ENCODE measurements at places on chromosomes 12 and 14.

DNA sequence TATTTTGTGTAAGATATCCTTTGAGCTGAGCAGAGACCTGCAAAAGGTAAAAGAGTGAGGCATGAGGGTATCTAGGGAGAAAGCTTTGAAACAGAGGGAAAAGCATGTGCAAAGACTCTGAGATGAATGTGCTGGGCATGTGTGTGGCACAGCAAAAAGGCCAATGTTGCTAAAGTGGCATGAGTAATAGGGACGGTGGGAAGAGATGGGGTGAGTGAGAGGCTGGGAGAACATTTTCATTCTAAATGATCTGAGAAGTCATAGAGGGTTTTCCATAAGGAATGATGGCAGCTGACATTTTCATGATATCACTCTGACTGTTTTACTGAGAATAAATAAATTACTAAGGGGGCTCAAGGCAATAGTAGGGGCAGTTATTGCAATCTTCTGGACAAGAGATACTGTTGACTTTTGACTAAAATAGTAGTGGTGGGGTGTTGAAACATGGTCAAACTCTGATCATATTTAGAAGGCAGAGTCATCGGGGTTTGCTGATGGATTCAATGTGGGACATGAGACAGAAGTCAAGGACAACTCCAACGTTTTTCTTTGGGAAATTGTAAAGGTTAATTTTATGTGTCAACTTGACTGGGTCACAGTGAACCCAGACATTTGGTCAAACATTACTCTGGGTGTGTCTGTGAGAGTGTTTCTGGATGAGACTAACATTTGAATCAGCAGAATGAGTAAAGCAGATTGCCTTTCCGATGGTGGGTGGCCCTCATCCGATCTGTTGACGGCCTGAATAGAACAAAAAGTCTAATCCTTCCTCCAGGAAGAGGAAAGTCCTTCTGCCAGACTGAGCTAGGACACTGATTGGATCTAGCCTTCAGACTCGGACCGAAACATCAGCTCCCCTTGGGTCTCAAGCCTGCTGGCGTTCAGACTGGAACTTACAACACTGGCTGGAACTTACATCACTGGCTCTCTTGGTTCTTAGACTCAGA, 193.9 kb upstream of the PLXNC1 start:
- DNase-seq: no peak

DNA sequence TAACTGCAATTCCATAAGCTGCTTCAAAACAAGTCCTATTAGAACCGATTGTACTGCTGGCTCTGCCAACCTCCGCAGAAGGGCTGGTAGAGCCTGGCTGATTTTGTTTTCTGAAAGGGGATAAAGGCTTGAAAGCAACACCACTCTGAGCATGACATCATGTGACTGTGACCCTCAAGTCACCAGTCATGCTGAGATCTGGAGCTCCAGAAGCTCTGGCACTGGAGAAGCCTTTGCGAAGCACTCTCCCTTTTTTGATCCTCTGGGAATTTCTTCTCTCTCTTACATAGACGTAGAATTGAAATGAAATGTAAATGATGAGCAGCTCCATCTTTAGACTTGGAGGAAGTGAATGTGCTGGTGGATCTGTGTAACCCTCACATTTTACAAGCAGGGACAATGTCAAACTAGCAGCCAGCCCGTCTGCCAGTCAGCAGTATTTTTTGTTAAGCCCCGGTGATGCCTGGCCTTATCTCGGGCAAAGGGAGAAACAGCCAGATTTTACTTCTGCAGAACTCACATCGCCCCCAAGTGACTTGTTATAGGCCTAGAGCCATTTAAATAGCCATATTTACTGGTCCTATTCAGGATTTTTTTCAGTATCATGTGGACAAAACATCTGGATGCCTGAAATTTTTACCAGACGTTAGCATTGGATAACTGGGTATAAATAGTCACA, 112.1 kb upstream of the NPAS3 start:
- DNase-seq: no peak

DNA sequence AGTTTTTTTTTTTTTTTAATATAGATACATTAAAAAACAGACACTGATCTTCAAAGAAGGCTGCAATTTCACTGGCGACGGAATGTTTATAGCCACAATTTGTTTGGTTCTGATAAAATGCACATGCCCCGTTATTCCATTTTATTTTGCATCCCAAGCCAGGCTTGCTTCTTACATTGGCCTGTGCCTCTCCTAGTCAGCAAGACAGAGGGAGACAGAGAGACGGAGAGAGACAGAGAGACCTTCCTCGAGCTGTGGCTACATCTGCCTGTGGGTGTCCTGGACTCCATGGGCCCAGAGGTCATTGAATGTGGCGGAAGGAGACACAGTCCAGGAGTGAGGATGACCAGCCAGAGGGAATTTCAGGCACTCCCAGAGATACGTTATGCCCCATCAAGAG, 926.6 kb downstream of the VRK1 start:
- DNase-seq: no peak

DNA sequence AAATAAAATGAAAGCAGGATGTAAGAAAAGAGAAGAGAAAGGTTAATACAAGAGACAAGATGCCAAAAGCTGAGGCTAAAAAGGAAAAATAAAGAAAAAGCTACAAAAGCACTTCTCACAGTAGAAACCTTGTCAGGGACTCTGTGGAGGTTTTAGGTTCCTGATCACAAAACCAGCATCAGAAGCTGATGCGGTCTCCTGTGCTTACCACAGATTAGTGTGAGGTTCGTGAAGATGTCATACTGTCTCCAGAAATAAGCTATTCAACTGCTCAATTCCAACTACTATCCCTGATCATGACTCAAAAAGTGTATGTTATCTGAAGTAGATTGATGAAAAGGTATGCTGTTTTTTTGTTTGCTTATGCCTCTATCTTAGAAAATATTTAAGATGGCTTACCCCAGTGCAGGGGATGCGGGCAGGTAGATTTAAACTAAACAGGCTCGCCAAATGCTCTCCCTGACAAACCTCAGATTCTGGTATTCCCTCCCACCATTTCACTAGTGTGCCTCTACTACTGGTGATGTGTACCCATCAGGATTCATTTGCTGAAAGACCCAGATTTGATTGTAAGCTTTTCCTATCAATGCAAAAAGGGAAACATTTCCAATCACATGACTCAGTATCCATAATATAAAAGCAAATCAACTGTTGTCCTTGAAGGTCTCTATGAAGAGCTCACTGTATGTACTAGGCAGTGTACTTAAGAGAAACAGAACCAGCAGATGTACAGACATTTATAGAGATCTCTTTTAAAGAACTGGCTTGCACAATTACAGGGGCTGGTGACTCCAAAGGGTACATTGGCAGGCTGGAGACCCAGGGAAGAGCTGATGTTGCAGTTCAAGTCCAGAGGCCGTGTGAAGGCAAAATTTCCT, 169.5 kb upstream of the FOXN3 start:
- DNase-seq: no peak

- no peak for DNase-seq
Observed at GRCh38 chr14:102982852-102983470, 60.5 kb downstream of the AMN start.

- DNase-seq: no peak
Observed at GRCh38 chr12:52395761-52396434, 10.2 kb downstream of the KRT82 start.

DNA sequence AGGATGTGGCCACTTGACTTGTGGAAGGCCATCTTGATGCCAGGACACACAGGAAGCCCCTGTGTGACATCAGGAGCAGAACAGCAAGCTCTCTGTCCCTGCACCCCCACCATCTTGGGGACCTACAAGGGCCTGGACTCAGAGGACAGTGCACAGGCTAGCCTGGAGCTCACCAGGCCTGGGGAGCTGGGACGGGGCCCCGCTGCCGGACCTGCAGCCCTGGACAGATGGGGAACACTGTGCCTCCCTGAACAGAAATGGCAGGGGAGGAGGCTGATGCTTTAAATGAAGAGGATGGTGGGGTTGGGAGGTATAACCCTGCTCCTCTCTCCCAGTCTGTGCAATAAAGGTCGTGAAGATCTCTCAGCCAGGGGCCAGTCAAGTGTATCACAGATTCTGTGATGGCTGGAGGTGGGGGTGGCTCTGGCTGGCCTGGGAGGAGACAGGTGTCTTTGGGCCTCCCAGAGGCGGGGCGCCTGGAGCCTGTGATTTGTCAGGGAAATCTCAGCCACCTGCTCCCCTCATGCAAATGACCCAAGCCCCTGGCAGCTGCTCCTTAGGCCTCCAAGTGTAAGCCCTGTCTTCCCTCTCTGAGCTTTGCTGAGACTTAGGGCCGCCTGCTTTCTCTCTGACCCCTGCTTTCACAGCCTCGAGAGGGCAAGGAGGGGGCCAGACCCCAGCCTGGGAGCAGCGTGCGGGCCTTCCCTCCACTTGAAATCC, 1.1 kb upstream of the GNB3 start:
- no peak for DNase-seq

DNA sequence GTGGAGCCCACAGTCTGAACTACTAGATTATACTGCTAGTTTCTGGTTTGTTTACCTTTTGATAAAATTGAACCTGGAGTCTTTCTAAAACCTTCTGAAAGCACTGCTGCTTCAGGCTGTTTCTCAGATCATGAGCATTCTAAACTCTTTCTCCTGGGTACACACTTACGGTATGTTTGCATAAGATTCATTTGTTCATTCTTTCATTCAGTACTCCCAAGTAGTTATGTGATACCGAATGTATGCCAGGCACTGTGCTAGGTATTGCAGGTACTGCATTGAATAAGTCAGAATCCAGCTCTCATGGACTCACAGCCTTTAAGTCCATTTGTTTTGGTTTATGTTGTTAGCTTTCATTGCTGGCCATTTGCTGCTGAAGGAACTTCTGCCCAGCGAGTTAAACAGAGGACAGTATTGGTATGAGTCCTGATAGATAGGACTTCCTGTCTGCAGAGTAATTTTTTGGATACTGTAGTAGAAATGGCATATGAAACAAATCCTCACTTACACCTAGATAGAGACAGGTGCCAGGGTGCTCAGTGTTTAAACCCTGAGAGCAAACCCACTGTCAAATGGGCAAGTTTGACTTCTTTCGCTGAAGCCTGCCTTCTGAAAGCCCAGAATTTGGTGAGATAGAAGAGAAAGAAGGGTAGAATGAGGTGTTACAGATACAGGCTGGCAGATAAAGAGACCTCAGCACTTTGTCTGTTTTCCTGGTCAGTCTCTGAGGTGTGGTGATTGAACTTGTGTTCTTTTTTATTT, 2.1 kb downstream of the SUSD6 start:
- DNase-seq: no peak

GRCh38 chr14:65301862-65302539, 110.5 kb upstream of the FUT8 start:
- DNase-seq: no peak

GRCh38 chr12:51904951-51905470, 2.3 kb upstream of the ACVRL1 start:
- DNase-seq: no peak

DNA sequence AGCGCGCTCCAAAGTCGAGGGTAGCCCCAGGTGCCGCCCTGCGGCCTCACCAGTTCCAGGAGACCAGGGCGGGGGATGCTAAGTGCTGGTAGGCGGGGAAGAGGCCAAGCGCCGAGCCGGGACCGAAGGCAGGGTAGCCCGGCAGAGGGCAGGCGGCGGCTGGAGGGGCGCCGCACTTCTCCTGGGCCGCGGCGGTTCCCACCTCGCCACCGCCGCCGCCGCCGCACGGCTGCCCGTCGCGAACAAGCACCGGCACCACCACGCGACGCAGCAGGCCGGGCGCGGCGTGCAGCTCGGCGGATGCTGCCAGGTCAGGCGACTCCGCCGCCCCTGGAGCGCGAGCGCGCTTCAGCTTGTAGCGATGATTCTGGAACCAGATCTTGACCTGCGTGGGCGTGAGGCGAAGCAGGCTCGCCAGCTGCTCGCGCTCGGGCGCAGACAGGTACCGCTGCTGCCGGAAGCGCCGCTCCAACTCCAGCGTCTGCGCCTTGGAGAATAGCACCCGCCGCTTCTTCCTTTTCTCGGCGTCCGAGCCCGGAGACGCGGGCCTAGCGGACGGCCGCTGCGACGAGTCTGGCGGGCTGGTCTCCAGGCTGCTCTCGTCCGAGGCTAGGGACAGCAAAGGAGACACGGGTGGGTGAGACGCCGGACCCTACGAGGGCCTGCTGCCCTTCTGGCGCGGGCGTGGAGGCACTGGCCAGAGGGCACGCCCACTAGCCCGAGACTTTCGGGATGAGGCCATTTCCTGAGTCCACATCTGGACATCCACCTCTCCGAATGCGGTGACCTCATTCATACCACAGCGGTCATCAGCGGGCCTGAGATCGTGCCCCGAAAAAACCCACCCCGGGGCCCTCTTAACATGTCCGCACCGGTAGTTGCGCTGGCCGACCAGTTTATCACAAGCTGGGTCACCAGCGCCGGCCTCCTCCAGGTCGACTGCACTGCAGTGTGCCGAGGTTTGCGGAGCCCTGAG, 1.3 kb downstream of the NKX2-8 start:
- DNase-seq: no peak

DNA sequence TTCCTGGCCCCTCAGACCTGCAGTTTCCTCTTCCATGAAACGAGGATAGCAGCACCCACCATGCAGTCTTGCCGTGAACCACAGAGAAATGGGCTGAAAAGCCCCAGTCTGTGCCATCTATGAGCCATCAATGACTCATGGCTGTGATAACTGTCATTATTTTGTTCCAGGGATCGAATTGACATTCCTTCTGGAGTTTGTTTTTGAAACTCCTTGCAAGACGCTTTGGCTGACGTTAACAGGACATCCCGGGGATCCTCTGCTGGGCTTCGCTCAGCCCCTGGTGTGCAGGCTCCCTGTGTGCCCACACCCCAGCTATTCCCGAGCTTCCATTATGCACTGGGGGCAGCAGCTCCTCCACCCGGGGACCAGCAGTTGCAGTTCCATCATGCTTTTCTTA, 33.8 kb downstream of the MMAB start:
- no peak for DNase-seq

DNA sequence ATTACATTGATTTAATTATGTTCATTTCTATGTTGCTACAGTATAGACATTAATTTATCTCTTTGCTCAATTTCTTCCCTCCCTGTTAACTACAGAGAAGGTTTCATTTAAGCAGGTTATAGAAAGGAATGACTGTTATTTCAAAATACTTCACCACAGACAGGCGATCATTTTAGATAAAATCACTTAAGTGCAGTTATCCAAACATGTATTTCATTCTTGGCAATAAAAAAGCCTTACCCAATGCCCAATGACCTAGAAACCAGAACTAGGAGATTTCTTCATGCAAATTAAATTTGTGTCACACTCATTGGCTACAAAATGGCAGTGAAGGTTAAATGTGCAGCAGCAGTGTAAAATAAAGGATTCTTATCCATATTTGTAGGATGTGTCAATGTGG, 266.4 kb downstream of the KCNH5 start:
- DNase-seq: no peak

GRCh38 chr14:81341781-81342180, 58.3 kb downstream of the STON2 start:
- DNase-seq: no peak

- no peak for DNase-seq
Observed at GRCh38 chr12:111270774-111271173, 98.1 kb downstream of the PHETA1 start.

DNA sequence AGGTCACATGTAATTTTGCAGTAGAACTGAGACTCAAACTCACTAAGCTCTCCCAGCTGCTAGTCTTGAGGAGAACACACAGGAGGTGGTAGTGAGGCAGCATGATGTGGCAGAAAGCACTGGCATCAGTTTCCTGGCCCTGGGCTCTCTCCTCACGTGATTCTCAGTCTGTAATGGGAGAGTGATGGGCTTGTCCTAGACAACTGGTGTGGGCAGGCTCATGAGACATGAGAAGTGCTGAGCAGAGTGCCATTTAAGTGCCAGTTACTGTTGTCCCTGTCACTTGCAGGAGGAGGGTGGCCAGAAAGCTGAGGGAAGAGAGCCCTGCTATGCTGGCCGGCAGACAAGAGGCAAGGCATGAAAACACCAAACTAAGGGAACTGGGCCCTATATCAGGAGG, 48.5 kb upstream of the OVCH1 start:
- DNase-seq: no peak

- no peak for DNase-seq
Observed at GRCh38 chr12:102474438-102475064, 5.8 kb downstream of the IGF1 start.
